Caki2 (cell line): ENCODE measurements at places on chromosomes 6 and 20.

- DNase-seq, result peak; percentile 16
Measured at GRCh38 chr6:91198588-91199255, 611.9 kb upstream of the MAP3K7 start.

DNA sequence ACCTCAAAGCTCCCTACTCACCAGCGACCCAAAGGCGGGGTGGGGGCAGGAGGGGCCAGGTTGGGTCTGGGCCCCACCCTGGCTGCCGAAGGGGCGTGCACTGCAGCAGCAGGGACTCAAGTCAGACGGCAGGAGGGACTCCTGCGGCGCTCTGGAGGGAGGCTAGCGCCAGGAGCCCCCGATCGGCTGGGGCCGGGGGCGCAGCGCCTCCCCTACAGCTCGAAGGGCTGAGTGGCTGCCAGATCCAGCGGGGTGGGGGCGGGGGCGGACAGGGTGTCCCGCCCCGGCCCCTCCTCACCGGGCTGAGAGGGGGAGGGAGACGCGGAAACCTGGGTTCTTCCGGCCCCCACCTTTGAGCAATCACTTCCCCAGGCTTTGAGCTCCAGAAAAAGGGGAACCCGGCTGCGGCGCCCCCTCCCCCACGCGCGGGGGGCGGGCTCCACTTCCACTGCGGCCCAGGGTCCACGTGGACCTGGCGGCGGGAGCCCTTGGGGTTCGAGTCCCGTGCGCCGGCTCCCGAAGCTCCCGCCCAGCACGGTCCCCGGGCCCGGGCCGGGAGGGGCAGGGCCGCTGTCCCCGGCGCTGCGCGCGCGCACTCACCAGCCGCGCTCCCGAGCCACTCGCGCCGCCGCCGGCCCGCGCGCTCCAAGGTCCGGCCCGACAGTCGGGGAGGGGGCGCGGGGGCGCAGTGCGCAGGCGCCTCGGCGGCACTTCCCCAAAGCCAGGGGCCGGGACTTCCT lies at the start of gene RGS19:
RGS19 (minus strand) TSS at position 246 of the 740 bp plus-strand sequence. CDS start 2,632 bp downstream, outside the sequence.
- peak; percentile 72 for DNase-seq

DNA sequence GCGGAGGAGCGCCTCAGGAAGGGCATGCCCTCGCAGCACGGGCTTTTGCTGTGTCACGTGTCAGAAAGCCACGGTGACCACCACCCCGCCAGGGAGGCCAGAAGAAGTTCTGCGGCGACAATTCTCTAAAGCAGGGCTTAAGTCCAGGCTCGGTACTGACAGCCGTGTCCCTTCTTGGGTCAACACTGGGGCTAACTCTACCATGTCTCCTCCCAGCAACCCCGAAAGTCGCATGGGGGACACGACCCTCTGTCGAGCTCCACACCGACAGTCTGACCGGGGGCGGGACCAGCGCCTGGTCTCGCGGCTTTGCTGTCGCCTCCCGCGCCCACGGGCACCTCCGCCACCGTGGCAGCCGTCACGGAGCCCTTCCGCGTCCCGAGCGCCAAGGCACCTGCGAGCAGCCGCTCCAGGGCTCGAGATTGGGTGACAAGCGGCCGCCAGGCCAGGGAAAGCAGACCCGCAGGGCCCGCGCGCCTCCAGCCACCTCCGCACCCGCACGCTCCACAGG lies 534 bp downstream of the NANP start:
- DNase-seq, result no peak

DNA sequence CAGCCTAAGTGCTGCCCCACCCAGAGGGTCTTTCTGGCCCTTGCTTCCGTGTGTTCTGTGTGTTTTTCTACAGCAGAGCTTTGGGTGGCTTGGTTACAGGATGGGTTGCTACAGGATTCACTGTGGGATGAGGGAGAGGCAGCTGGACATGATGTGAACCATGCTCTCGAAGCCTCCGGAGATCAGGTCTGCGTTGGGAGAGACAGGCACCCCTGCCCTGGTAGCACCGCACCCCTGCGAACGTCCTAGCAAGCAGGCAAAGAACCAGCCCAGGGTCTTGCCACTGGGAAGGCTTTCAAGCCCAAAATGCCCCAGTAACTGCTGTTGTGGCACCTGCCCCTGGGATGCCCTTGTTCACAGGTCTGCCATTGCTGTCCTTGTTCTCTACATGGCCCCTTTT lies 66.4 kb downstream of the IGF2R start:
- no peak for DNase-seq

- DNase-seq, result no peak
Measured at GRCh38 chr6:30615219-30615957, 1.7 kb downstream of the PPP1R10 start.

DNA sequence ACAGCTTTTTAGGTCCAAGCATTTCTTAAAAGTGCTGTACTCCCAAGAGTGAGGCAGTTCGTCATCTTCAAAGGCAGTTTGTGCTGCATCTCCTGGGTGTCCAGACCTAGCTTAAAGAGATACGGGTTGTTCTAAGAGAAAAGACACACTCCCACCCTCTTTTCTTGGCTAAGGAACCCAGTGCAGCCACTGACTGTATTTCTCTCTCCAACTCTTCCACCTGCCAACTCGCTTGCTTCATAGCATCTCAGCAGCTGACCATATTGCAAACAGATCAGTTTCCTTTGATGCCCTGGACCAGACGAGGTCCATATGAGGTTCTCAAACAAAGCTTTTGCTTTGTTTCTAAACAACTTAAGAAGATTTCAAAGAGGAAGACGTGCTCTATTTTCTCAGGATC lies 101.1 kb downstream of the ISM1 start:
- DNase-seq, result no peak

DNA sequence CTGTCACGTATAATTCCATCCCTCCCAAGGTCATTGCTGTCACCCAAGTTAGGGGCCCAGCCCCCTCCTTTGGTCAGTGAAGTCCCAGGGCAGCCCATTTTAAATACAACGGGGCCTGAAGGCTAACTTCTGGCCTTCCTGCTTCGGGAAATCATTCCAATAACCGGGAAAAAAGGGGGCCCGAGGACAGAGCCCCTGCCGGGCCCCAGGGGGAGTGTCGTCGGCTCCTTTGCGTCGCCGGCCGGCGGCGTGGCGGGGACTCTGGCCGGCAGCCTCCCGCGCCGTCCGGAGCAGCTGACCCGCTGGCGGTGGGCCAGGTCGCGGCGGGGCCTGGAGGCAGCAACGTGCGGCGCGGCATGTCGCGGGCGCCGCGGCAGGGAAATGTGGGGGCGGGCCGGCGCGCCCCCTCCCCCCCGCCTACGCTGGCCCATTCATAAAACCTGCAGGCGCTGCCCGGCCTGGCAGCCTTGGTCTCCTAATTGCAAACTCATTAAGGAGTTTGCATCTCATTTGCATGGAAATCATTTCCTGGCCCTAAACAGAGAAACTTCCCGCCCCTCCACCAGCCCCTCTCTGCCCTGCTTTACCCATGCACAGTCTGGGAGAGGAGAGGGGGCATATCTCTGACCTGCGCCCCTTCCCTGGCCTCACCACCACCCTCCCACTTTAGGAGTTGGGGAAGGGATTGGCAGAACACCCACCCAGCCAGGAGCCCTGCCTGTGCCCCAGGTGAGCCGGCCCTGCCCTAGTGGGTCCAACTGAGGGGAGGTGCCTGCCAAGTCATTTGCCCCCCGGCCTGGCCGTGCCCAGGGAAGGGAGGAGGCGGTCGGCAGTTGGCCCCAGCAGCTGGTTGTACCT lies 50.7 kb downstream of the MRPL14 start:
- DNase-seq, result no peak

DNA sequence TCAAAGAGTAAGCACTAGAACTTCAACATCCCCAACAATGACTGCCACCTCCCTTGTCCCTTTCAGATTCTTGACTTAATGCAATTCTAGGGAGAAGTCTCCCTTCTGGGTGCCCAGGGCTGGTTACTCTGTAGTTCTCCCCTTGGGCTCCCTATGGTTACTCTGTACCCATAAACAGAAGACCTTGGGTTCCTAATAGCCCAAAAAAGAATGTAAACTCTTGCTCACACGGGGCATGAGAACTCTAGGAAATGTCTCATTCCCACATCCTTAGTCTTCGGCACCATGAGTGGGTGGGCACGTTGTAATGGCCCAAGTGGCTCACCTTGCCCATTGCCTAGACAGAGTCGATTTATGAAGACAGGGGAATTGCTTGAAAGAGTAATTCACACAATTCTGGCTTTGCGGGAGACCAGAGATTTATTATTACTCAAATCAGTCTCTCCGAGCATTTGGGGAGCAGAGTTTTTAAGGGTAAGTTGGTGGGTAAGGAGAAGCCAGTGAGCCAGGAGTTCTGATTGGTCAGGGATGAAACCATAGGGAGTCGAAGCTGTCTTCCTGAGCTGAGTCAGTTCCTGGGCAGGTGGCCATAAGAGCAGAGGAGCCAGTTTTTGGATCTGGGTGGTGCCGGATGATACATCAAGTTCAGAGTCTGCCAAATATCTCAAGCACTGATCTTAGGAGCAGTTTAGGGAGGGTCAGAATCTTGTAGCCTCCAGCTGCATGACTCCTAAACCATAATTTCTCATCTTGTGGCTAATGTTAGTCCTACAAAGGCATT lies 61.2 kb upstream of the SIRPG start:
- no peak for DNase-seq

DNA sequence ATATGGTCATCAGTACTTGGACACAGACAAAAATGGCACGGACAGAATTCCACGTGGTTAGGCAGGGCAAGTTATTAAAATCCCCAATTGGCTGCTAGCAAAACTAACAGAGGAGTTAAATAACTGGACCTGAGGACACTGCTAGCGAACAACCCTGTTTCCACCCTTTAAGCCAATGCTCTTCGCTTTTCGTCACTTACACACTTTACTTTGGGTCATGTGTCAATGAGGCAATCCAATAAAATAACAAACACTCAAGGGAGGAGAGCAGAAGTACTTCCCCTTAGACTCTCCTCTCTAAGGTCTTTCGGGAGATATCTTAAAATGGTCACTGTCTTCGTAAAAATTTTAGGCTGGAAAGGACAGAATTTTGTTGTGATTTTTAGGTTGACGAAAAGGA lies 68.6 kb downstream of the LCA5 start:
- DNase-seq, result no peak

- DNase-seq, result no peak
Measured at GRCh38 chr20:11692567-11692966, 225.1 kb upstream of the BTBD3 start.

DNA sequence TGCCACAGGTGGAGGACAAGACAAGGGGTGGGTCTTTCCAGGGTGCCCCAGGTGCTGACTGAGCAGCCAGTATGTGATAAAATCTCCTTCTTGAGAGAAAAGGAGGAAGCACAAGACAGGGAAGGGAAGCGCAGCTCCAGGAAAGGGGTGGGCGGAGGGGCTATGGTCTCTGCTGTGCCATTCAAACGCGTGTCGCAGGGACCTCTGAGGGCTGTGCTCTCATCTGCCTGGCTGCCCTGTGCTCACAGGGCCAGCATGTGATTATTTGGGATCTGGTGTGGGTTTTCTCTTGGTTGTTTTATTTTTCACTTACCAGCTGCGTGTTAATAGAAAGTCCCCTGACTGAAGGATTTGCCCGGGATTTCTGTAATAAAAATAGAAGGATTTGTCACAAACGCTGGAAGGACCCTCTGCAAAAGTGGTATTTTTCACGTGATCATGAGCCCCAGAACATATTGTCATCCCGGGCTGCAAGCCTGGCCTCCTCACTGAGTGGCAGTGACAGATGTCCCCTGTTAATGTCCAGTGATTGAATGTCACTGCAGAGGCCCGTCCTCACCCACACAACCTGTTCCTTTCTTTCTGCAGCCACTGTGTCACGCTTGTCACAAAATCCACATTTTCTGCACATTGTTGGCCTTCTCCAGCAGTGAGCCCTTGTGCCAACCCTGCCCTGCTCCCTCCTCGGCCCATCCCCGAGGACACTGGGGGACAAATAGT lies 35.0 kb upstream of the VSX1 start:
- DNase-seq, result no peak

DNA sequence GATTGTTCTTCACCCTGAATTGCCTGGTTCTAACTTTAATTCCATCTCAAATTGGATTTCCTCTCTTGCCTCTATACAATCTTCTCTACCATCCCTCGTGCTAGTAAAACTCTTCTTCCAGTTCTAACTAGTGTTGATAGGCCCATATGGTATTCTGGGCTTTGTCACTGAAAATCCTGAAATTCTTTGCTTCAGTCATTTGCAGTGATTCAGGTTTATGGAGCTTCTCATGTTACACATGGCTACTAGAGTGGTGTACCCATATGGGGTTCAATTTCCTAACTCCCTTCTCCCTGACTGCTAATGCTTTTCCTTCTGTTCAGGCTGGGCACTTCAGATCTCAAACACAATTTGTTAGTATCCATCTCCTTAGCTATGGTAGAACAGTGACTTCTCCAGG lies 956.6 kb downstream of the KIF16B start:
- no peak for DNase-seq

DNA sequence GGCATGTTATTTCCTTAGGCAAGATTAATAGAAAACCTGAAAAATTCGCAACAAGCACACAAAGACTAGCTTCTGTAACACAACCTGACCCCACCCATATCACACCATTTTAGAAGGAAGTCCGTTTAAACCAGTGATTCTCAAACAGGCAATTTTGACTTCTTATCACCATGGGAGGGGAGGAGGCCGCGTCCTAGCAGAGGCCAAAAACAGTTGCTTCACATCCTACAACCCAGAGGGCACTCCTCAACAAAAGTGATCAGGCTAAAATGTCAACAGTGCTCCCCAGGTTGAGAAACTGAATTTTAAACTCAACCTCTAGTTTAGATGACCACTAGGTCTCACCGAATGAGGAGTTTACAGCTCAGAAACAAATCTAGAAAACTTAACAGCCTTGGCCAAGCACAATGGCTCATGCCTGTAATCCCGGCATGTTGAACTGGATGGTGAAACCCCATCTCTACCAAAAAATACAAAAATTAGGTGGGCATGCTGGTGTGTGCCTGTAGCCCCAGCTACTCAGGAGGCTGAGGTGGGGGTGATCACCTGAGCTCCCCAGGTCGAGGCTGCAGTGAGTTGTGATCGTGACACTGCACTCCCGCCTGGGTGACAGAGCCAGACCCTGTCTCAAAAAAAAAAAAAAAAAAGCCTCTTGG lies 3.4 kb downstream of the SNX5 start:
- DNase-seq, result no peak

DNA sequence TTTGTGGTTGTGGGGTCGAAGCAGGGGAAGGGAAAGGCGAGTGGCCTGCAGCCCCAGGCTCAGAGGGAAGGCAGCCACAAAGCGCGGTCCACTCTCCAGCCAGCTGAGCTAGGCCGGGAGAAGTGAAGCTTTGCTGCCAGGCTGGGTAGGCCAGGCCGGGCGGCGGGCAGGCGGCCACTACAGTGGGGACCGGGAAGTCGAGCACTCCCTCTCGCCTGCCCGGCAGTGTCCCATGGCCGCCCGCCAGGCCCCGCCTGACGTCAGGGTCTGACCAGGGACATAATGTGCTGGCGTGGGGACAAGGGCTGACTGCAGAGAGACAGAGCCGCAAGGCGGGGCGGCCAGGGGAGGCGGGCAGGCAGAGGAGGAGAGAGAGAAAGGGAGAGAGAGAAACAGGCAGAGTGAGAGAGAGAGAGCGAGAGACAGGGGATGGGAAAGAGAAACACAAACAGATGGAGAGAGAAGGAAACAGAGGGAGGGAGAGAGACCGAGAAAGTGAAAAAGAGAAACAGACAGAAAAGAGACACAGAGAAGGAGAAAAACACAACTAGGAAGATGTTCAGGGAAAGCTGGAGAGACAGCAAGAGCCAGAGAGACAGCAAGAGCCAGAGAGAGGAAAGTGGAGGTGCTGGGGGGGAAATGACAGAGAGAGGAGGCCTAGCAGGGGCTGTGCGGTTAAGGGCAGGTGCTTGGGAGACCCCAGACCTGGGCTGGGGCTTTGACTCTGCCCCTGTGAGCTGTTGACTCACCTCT lies 94.5 kb upstream of the PTPN1 start:
- DNase-seq, result peak; percentile 89

- no peak for DNase-seq
Measured at GRCh38 chr6:24228681-24229255, 102.8 kb downstream of the NRSN1 start.

GRCh38 chr6:135962731-135963130 lies 111.2 kb downstream of the PDE7B start:
- DNase-seq, result peak; percentile 38

- DNase-seq, result no peak
Measured at GRCh38 chr6:104428184-104428583, 431.5 kb downstream of the HACE1 start.
